Retinal pigment epithelial cell (primary cell): ENCODE measurements at places on chromosomes 4 and X.

- DNase-seq, result no peak
These were observed 300.2 kb downstream of the GPM6A start for GRCh38 chr4:175511861-175512260.

- no peak for DNase-seq
These were observed 49.0 kb downstream of the PRDM5 start for GRCh38 chr4:120873554-120873953.

- DNase-seq, result no peak
These were observed 78.2 kb downstream of the COL4A6 start for GRCh38 chrX:108359806-108360602.

GRCh38 chr4:67040315-67040714 lies 505.0 kb downstream of the CENPC start:
- no peak for DNase-seq
